Fibroblast of upper back skin (primary cell): ENCODE measurements at places on chromosomes 12 and 14.

DNA sequence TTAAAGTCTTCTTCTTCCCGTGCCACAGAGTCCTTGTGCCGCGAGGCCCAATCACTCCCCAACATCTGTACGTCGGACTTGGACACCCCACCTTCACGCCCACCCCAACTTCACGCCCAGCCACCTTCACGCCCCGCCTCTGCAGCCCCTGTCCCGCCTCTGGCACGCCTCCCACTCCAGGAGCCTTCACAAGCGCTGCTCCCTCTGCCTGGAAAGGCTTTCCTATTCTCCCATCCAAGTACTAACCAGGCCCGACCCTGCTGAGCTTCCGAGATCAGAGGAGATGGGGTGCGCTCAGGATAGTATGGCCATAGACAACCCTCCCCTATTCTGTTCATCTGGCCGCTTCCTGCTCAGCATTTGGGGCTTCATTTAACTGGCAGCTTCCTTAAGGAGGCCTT is 17.3 kb upstream of the EIF5 start:
- DNase-seq = no peak

- no peak for DNase-seq
These were observed 2.5 kb upstream of the SMARCD1 start for GRCh38 chr12:50082644-50083043.

GRCh38 chr14:68705741-68706283 is 87.1 kb downstream of the ZFP36L1 start:
- no peak for DNase-seq

DNA sequence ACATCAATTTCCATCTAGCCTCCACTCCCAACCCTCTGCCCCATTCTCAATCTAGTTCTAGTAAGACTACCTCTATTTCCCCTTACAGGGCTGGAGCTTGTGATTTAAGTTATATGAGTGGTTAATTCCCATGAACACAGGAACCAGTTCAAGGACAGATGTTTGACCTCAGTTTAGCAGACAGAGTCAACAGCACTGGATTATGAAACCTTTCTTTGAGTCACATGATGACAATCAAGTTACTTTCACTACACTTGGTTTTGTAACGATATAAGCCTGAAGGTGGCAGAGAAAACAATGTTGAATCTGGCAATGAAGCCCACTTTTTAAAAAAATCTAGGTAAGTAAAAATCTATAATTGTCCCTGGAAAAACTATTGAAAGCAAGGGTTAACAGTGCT is 1646.2 kb upstream of the FLRT2 start:
- DNase-seq = no peak

DNA sequence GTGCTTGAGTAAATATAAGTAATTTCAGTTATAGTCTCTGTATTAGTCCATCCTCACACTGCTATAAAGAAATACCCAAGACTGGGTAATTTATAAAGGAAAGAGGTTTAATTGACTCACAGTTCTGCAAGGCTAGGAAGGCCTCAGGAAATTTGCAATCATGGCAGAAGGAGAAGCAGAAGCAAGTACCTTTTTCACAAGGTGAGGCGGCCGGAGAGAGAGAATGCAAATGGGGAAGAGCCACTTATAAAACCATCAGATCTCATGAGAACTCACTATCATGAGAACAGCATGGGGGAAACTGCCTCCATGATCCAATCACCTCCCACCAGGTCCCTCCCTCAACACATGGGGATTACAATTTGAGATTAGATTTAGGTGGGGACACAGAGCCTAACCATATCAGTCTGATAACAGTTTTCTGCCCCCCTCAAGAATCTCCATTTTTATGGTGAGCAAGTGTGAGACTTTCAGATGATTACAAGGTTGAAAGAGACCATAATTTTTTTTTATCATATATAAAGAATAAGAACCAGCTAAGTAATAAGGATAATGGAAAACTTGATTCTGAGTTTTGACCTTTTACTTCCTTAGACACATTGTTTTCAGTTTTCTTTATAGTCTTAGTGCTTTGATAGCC is 35.6 kb downstream of the LEMD3 start:
- no peak for DNase-seq

DNA sequence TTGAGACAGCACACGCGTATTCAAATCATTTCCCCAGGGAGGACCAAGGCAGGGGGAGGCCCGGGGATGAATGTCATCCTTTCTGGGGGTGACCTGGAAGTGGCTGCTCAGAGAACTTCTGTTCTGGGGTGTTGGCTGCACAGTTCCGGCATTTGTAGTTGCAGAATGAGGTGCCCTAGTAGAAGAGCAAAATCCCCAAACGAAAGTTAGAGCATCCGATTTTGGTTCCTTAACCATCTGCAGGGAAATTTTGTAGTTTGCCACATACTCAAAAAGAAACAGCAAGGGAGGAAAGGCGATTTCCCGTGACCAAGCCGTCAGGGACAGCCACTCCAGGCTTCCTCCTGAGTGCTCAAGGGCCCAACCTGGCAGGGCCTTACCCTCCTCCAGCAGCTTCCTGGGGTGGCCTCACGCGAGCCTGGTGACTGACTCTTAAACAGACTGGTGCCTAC is 13.0 kb upstream of the TRAF3 start:
- no peak for DNase-seq

- peak; percentile 31 for DNase-seq
These were observed 58.7 kb downstream of the TUNAR start for GRCh38 chr14:95935228-95935822.

GRCh38 chr12:119479121-119479561 is 114.4 kb upstream of the TMEM233 start:
- DNase-seq = no peak

DNA sequence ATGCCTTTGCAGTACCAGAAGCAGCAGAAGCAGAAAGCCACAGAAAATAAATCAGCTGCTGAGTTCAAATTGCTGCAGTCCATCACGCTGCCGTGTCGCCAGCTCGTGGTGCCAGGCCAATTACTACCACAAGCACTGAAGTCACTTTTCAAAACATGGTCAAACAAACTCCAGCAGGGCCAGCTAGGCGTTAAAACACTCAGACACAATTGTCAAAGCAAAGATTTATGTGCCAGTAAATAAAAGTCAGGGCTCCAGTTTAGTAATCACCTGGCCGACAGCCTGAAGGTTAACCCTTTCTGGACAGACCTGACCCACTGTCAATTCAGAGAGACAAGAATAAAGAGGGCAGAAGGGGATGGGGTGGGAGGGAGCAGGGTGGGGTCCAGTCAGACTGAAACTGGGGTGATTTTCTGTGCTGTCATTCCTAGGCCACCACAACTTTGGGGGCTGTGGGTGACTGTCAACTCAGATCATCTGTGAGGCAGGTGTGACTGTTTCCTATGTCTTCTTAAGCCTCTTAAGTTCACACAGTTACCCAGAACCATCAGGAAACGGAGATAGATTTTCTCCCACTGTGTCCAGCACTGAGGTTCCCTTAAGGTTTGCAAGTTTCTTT is 109.8 kb upstream of the FUT8 start:
- DNase-seq = peak; percentile 30

DNA sequence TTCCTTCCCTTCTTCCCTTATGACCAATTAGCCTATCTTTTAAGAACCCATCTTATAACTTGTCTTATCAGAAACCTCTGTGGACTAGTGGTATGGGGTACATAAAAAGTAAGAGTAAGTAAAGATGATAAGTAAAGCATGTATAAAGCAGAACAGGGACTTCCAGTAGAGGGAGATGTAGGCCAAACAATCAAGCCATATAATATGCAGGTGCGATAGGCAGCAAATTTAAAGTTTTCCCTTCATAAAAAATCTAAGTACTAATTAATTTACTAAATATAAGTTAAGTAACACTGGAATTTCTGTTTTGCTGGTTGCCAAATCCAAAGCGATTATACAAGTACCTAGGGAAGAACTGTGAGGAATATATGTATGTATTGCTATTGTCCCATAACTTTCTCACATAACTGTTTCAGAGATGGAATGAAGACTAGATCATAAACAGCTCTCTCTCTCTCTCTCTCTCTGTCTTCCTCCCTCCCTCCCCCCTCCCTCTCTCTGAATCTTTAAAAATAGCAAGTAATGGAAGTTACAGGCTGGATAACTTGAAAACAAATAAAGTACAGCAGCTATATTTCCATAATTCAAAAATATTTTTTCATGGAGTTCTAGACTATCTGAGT is 25.7 kb downstream of the METTL25 start:
- peak; percentile 16 for DNase-seq

- DNase-seq = no peak
These were observed 218.8 kb downstream of the DPF3 start for GRCh38 chr14:72675126-72675525.

DNA sequence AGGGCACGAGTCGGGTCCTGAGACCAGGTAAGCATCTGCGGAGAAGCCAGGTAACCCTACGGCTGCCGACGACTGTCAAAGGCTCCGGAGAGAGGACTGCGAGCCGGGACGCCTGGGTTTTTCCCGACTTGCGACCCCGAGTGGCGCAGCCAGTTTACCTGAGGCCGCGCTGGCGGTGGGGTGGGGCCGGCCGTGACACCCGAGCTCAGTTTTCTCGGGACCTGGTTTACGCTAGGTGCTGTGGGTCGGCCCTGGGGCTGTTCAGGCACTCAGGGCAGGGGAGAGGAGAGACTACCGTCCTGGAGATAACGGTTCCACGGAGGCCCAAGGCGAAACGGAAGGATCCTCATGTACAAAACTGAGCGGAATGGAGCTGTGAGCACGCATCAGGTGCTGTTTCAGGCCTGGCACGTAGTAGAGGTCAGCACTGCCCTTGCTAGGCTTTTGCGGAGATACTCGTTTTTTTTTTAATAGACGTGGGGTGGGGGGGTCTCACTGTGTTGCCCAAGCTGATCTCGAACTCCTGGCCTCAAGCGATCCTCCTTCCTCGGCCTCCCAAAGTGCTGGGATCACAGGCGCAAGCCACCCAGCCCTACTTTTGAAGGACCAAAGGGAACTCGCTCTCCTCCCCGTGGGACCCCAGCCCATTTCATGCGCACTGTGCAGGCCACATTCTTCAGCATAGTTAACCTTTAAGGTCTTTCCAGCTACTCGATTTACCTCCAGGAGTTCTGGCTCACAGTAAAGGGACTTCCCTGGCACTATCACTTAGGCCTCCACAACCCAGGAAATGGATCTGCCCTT is 471 bp downstream of the MTRFR start:
- no peak for DNase-seq

DNA sequence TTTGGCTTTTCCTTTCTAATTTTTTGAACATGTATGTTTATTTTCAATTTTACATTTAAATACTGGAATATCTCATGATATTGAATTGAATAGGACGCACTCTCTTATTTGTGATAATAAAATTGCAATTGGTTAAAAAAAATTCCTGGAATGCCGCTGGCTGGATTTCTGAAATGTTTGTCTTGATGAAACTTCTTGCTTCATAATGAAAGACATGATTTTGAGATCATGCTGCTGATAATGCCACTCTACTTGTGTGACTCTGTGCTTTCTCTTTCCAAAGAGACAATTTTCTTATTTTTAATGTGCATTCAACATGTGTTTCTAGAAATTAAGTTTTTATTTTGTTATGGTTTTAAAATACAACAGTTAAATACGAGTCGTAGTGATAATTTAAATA is 465.7 kb upstream of the FAR2 start:
- peak; percentile 32 for DNase-seq

- no peak for DNase-seq
These were observed 4.5 kb upstream of the MIA2 start for GRCh38 chr14:39229222-39229543.

- DNase-seq = no peak
These were observed 111.9 kb downstream of the CCDC60 start for GRCh38 chr12:119446459-119446858.

- peak; percentile 10 for DNase-seq
These were observed 13.0 kb downstream of the PARP2 start for GRCh38 chr14:20356422-20356821.

GRCh38 chr12:18264581-18265075 is 3.3 kb downstream of the PIK3C2G start:
- DNase-seq = no peak

- no peak for DNase-seq
These were observed 80.1 kb downstream of the STAB2 start for GRCh38 chr12:103667125-103667524.

DNA sequence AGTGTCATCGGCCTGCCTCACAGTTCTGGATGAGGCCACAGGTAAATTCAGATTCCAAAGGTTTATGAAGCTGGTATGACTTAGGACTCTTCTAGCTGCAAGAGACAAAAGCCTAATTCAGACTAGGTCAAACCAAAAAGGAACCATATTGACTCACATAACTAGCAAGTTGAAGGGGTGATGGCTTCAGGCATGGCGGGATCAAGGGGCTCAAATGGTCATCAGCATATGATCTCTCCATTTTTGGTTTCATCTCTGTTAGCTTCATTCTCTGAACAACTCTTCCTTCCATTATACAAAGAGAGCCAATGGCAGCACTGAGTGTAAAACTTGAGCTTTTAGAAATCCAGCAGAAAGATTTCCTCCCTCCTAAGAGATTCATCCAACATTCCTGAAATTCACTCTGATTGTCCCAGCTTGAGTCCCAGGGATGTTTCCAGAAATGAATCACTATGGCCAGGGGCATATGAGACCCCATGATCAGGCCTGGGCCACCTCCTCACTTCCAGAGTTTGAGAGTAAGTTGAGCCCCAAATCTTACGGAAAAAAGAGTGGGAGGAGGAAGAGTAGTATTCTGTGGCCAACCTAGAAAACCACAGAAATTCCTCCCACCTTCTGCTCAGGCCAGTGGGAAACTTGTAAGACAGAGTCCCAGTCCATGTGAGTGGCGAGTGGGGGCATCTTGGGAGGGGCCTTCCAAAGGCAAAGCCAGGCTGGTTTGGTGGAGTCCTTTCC is 2.0 kb upstream of the MAP1LC3B2 start:
- DNase-seq = peak; percentile 66

DNA sequence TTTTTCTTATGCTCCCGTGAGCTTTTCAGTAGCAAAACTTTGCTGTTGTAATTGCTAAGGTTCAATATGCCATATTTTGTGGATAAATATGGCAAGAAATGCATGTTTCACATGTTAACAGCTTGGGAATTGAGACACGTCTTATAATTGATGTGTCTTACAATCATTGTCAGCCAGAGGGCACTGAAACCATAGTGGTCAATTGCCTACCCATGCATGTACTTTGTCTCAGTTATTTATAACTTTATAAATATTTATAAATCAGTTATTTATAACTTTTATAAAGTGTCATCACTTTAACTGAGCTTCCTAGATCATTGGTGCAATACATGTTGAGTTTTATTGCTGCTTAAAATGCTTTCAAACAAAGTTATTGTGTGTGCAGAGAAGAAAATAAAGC is 82.0 kb downstream of the CATSPERB start:
- DNase-seq = peak; percentile 37

DNA sequence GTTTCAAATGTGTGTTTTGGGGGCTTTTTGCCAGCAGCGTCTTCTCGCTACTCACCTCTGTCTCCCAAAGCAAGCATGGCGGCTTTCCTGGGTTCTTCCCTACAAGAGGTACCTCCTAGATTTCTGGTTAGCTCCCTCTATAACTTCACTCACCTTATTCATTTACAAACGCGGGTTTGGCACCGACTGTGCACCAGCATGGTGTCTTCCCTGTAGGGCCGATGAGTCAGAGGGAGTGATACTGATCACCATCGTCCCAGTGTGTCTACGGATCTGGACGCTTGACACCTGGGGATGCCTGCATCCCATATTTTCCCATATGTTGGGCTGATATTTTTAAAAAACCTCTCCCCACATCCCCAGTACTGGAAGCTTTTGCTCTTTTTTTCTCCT is 8.0 kb upstream of the SERPINA12 start:
- no peak for DNase-seq

GRCh38 chr12:118582863-118583262 is 206.5 kb downstream of the SUDS3 start:
- DNase-seq = no peak
